ENCODE measurements at places on chromosomes 5 and 9.

- DNase-seq: peak; percentile 73
These were observed 57.7 kb downstream of the PDE6A start for GRCh38 chr5:149886692-149887470.

DNA sequence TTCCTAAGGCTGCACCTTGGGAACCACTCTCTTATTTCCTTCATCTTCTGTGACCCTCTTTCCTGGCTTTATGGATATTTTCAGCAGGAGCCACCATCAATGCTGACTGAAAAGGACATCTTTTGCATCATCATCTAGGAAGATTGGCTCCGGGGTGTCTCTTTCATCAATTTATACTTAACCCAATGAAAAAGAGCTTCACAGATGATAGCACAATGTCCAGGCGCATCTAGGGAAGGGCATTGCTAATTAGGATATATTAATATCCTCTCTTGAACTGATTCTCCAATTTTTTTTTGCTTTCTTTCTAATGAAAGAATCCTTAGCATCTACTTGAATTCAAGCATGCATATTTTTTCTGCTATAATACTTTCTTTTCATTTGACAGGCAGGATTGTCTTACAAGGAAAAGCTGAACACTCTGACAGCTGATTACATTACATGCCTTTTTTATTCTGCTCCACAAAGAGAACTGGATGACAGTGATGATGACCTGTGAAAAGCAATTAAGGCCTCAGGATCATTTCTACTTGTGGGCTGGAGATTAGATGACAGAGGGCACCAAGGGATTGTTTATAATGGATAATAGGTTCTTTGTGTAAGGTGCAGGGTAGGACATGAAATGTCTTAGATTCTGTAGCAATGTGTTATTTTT, 60.2 kb downstream of the PCSK1 start:
- DNase-seq: no peak

DNA sequence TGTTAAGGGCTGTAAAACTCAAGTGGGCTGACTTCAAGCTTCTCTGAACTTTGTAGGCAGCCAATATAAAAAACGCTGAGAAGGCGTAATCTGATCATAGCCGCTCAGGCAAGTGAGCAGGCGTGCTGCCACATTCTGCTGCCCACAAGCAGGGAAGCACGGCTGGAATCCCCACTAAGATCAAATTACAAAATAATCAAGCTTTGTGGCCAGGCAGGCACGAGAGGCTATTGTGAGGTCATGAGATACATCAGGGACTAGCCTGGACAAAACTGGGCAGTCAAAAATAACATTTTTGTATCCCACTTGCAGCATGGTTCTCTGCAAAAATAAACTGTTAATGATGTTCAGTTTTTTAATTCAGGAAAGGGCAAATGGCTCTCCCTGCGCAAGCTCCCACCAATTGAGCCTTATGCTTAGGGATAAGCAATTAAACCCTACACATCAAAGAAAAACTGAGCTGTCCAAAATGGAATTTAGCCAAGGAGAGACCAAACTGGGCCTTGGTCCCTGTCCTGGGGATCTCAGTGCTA, 64.0 kb downstream of the POU5F2 start:
- peak; percentile 82 for DNase-seq

DNA sequence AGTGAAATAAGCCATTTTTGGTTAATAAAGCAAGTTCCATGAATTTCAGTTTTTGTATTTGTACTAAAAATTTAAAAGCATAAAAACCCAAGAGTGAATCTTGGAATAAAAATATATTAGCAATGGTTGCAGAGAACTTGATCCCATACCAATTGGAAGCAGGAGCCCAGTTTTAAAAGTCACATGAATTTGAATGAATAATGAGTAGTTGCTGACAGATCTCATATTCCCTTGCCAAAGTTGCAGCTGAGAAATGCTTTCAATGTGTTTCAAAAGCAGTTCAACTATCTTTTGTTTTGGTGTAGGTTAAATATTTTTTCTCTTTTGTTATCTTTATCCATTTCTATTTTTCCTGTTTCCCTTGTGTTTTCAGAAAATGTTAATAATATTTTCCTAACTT, 818.6 kb downstream of the CDH18 start:
- no peak for DNase-seq

- DNase-seq: no peak
These were observed 532.9 kb upstream of the NUDT12 start for GRCh38 chr5:104095527-104095926.

DNA sequence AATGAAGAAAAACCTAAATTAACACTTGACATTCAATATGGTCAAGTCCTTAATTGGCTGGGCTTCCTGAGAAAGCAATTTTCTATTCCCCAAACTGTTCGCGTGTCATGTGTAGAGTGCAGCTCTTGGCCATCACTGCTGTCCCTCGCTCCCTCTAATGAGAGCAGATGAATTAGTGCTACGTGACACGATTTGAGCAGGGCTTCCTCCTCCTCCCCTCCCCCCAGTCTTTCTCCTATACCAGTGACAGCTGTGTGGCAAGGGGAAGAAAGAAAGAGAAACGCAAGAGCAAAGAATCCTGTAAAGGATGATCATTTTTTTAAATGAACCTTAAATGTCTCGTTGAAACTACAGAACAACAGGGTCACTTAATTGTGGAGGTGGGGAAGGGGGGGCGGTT, 159.6 kb downstream of the BNC2 start:
- DNase-seq: no peak

DNA sequence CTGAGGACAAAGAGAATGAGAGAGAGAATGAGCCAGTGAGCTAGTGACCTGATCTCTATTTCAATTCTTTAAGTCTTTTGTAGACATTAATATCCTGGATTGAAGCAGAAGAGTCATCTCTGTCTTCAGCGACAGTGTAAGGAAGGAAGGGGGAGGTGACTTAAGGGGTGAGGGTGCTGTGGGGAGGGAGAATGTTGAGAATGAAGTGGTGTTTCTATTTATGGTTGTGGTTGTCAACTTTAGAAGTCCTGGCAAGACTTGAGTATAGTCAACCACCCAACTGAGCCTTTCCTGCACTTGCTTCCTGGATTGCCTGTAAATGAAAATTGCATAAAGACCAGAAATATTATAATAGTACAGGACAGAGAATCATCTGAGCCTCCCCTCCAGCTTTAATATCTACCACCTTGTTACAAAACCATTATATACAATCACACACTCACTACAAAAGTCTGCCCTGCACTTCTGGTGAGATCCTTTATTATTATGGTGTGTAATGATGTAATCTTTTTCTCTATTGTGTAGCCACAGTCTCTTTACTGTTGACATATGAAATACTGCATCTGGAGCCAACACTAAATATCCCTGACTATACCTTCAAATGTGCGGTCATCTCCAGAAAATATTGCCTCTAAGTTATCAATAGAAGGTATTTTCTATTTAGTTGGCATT, 91.7 kb downstream of the NTRK2 start:
- DNase-seq: peak; percentile 81

DNA sequence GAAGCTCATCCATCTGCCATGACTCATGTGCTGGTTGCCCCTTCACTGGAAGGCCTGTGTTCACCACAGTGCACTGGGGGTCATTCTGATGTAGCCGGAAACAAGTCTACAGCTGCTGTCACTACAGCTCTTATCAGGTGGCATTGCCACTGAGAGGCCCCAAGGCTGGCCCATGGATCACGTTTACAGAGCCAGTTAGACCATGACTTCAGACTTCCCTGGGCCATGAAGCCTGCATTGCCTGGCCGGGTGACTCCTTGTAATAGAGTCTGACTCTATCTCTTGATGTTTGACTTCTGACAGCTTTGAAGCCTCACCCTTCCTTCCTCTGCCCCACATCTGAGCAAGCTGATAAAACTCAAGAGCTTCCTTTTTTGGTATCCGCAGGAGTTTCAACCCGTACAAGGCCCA, 473.5 kb upstream of the DAP start:
- DNase-seq: no peak

- no peak for DNase-seq
These were observed 12.8 kb downstream of the CCDC127 start for GRCh38 chr5:204966-205670.

DNA sequence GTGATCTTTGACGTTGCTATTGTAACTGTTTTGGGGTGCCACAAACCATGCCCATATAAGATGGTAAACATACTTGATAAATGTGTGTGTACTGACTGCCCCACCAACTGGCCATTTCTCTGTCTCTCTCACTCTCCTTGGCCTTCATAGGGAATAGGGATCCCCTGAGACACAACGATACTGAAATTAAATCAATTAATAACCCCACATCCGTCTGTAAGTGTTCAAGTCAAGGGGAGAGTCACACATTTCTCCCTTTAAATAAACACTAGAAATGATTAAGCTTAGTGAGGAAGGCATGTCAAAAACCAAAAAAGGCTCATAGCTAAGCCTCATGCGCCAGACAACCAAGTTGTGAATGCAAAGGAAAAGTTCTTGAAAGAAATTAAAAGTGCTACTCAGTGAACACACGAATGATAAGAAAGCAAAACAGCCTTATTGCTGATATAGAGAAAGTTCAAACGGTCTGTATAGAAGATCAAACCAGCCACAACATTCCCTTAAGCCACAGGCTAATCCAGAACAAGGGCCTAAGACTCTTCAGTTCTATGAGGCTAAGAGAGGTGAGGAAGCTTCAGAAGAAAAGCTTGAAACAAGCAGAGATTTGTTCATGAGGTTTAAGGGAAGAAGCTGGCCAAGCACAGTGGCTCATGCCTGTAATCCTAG, 111.1 kb downstream of the UGCG start:
- DNase-seq: peak; percentile 21

- no peak for DNase-seq
These were observed 871.7 kb upstream of the TYRP1 start for GRCh38 chr9:11821306-11821975.

DNA sequence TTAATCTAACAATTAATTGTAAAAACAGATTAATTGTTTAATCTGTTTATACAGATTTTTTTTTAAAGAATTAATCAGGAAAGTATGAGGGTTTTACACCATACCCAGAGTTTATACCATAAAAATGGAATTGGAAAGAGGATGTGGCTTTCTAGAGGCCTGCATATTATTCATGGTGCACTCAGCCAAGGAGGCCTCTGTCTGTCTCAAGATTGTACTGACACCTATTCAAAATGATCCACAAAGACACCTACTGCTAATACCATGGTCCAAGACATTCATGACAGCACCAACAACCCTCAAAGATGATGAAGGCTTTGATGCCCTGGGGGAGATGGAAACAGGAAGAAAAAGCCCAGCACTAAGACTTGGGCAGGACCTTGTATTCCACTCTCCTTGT, 58.1 kb upstream of the MAST4 start:
- no peak for DNase-seq

DNA sequence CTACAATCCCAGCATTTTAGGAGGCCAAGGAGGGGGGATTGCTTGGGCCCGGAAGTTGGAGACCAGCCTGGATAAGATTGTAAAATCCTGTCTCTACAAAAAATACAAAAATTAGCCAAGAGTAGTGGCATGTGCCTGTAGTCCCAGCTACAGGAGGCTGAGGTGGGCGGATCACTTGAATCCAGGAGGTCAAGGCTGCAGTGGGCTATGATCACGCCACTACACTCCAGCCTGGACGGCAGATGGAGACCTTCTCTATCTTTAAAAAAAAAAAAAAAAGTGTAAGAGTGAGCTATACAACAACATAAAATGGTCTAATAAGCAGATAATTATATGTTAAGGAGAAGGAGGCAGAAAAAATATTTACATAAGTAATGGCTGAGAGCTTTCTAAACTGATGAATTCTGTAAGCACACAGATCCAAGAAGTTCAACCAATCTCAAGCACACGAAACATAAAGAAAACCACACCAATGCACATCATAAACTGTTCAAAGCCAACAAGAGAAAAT, 23.0 kb downstream of the CDC14B start:
- DNase-seq: no peak

GRCh38 chr9:112860451-112860850, 30.2 kb downstream of the SLC46A2 start:
- DNase-seq: no peak

DNA sequence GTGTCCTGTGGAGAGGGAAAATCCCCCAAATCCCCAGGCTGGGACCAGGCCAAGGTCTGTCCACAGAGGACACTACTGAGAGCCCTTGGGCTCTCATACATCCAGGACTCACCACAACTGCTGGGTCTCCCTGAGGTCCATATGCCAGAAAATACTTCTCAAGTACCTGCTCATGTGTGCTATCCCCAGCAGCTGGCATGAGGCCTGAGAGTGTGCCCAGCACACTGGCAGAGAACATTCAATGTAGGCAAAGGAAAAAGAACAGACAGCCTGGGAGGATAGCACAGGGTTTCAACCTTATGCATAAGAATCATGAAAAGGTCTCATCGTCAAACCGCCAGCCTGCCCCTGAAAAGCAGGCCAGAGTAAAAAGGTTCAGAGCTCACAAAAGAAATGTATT, 154.1 kb upstream of the TAS2R1 start:
- DNase-seq: no peak

DNA sequence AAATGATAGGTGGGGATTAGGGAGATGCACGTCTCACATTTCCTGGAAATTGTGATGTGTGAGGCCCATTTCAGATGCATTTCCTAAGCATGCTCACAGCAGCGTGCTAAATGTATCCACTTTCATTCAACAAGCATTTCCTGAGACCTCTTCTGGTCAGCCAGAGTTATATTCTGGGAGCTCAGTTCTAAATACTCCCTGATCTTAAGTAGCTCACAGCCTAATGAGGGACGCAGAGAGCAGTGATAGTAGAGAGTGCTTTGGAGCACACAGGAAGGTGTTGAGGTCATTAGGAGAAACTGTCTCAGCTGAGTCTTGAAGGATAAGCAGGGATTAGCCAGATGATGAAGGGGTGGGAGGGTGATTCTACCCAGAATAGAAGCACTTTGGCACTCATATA, 46.2 kb upstream of the FSD1L start:
- DNase-seq: peak; percentile 30

DNA sequence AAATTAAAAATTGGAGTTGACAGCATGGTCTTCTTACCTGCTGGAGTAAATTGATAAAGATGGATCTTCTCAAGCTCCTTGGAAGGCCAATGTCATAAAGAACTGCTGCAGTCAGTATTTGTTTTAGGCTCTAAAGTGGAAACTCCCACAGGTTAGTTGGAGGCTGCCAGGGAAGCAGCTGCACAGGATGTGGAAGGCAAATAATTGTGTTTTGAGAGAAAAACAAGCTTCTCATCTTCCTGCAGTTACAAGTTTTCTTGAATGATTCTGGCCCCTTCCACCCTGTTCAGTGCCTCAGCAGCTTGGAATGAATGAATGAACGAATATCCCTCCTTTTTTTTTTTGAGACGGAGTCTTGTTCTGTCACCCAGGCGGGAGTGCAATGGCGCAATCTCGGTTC, 13.9 kb downstream of the MROH2B start:
- no peak for DNase-seq

Measured in fibroblast of skin of right biceps (primary cell).